Activated T-cell treated with anti-CD3 and anti-CD28 coated beads for 24 hours (primary cell): ENCODE measurements at places on chromosomes 3 and 15.
A peak's percentile ranks its signal among the peaks of the same experiment; 100 is the strongest.

GRCh38 chr15:34014556-34014955, 24.4 kb downstream of the AVEN start:
- no peak for DNase-seq

DNA sequence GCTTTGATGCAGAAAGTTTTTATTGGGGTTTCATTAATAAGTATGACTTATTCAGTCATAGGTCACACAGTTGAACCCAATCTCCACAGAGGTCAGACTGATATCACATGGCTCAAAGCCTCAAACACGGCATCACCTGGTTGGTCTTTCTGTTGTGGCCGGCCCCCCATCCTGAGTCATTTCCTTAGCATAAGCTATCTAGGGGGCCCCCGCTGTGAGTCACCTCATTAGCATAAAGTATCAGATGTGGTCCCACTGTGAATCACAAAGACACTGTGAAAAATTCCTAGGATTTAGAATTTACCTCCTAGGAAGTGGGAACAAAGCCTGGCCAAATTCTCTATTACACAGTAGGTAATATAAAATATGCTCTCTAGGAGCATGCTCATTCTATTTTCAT, 502.2 kb downstream of the PYDC2 start:
- DNase-seq = no peak

- DNase-seq = no peak
Measured at GRCh38 chr3:157807280-157807679, 298.9 kb downstream of the SHOX2 start.

GRCh38 chr15:99603828-99604227, 38.0 kb downstream of the MEF2A start:
- DNase-seq = no peak

DNA sequence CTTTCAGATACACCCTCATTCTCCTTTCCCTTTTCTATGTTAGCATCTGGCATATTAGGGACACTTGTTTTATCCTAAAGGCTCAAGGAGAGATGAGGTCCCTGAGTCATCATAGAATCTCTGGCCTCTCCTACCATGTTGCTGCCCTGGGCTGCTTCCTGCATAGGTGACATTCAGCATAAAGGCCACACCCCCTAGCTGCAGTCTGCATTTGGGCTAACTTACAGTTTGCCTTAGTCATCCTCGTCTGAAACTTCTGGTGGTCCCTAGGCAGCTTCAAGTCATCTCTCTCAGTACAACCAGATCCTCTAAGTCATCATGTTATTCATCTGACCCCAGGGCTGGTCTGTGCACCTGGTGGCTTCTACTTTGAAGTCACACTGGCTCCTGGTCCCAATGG, 982.7 kb upstream of the NR2F2 start:
- no peak for DNase-seq

GRCh38 chr3:109265295-109265694, 51.0 kb downstream of the DPPA2 start:
- no peak for DNase-seq

- DNase-seq = peak; percentile 28
Measured at GRCh38 chr3:181700168-181701087, 11.3 kb upstream of the SOX2 start.

DNA sequence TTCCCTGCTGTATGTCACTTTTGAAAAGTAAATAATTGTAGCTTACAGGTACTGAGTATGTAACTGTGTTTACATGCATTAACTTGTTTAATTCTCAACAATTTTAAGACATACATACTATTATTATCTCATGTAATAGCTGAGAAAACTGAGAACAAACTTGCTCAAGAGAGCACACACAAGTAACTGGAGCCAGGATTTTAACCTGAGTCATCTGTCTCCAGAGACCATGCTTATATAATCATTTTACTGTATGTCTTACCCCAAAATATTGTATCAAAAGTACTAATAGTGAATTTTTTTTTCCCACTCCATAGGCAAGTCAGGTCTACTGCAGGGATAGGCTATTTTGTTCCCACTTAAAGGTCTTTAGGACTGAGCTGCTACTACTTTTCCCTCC, 95.4 kb downstream of the FEZF2 start:
- DNase-seq = no peak

DNA sequence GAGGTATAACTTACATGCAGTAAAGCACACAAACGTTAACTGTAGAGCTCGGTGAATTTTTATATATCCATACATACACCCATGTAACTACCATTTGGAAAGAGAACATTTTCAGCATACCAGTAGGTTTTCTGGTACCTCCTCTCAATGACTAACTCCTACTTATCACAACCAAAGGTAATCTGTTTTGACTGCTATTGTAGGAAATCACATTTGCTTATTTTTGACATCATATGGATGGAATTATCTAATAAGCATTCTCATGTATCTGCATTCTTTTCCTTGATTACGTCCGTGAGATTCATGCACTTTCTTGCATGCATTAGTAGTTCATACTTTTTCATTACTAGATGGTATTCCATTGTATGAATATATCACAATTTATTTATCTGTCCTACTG, 76.8 kb downstream of the CSNK1G1 start:
- DNase-seq = no peak

GRCh38 chr3:41907330-41908073, 54.4 kb downstream of the ULK4 start:
- no peak for DNase-seq

DNA sequence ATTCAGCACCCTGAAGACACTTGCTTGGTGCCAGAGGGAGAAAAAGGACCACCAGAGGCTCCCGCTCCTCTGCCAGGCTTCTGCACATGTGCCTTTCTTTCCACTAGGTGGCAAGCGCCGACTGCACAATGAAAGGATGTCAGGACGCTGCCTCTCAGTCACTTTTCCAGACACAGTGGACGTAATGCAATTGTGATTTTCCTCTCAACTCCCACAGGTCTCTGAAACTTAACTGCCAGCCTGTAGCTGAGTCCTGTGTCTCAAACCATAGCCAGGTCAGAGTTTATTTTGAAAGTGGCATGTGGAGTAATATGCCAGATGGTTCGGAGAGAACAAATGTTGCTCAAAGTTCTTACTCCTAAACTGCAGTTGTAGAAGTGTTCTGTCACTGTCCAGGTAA, 162.9 kb downstream of the ITPR1 start:
- DNase-seq = no peak

DNA sequence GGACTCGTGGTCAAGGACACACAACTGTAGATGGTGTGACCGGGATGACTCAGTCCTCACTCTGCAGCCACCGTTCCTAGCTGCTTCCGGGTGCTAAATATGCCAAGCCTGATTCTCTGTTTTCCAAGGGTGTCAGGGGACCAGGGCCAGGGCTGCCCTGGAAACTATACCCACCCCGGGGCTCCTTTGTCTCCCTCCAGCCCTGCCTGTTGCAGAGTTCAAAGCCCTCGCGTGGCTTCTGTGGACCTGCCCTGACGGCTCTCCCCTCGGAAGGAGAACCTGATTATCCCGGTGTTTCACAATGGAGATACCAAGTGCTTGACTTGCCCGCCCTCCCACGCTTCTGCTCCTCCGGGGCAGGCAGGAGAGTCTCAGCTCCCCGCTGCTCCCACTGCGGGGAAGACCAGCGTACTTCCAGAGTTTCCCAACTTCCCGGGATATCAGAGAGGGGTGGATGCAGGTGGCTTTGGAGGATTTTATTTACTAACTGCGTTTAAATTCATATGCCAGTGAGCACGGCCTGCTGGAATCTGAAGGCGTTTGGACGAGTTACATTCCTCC, 125.0 kb downstream of the ASB7 start:
- DNase-seq = no peak

DNA sequence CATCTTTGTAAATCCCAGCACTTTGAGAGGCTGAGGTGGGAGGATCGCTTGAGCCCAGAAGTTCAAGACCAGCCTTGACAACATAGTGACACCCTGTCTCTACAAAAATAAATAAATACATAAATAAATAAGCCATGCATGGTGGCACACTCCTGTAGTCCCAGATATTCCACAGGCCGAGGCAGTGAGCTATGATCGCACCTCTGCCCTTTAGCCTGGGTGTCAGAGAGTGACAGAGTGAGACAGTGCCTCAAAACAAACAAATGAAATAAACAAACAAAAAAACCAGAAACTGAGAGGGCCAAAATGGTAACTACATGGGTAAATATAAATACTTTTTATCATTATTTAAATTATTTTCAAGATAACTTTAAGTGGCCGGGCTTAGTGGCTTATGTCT, 445.4 kb downstream of the ZIC1 start:
- no peak for DNase-seq
